ENCODE measurements at places on chromosomes 2 and 18.

GRCh38 chr2:133063775-133064174 lies 393.8 kb upstream of the LYPD1 start:
- no peak for DNase-seq

DNA sequence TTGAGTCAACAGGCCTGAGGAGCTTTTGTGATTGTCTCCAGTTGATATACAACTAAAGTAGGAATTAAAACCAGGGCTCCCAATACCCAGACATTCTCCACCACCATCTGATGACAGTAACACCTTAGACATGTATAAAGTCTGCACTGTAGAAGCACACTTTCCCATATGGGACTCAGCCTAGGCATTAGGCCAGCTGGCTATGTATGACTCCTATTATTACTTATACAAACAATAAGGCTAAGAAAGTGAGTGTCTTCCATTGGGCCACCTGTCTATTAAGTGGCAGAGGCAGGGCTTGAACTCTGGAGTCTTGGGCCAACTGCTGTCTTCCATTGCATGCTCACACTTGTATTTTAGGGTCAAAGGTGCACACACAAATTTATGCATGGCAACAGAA lies 32.1 kb upstream of the COLEC12 start:
- DNase-seq = no peak

- no peak for DNase-seq
Observed at GRCh38 chr2:118473846-118474540, 373.5 kb downstream of the EN1 start.

- no peak for DNase-seq
Observed at GRCh38 chr2:241014224-241014623, 15.8 kb downstream of the SNED1 start.

DNA sequence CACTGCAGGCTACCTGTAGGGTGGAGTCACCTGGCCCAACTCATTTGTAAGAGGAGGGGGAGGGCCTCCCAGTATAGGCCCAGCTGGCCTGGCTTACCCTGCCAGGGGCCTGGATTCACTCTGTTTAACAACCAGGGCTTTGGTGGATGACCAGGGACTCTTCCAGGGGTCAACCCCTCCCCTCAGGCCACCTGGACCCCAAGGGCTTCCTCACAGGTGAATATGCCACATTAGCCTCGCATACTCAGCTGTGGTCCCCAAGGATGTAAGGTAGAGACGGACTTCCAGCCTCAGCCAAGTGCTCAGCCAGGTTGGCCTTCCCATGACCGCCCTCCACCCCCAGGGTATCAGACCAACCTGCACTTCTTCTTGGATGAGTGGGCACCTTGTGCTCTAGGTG lies 8.8 kb upstream of the SH3RF3 start:
- DNase-seq = no peak

Measured in aorta (tissue), 5 donors.